ENCODE measurements at places on chromosomes 16 and 17.

DNA sequence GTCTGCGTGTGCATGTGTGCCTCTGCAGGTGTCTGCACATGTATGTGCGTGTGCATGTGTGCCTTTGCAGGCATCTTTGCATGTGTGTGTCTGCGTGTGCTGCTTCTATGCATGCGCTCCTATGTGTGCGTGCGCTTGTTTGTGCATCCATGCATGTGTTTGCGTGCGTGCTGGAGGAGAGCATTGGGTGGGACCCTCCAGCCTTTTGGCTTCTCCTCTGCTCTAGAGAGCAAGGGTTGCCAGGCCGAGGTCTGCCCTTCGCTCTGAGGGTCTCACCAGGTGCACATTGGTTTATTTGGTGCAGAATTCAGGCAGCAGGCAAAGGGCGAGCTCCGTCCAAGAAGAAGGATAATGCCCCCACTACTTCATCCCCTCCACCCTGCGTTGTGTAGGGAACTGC, 1.1 kb upstream of the RAB40B start:
- DNase-seq = no peak

DNA sequence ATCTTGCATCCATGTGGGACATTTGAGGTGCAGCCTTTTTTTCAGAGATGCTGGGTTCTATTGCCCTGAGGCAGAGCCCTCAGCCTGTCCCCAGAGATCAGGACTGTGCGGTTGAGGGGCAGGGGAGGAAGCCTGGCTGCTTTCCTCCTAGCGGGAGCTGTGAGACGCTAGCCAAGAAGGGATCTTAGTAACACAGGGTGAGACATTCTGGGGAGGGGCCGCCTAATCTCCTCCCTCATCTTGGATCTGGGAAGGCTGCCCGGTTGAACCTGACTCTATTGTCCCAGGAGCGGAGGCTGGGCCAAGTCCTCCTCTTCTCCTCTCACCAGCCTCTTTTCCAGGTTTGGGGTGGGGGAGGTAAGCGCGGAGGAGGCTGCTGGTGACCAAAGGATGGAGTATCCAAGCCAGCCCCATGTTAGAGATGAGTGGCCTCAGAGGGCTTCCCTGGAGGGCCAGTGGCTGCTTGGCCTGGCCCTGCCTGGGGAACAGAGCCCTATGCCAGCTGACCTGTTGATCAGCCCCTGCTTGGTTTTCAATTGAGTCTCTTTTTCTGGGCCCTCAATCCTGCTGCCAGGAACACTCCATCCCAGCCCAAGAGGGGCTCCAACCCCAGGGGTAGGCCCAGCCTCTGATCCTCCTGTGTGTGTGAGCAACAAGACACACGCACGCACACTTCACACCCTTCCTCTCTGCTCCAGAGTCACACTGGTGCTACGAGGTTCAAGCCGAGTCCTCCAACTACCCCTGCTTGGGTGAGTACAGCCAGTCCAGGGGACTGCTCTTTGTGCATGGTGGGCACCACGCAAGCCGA, 5.0 kb downstream of the CA4 start:
- DNase-seq = no peak

- DNase-seq = no peak
Measured at GRCh38 chr16:31577411-31577810, 49.7 kb downstream of the AHSP start.

DNA sequence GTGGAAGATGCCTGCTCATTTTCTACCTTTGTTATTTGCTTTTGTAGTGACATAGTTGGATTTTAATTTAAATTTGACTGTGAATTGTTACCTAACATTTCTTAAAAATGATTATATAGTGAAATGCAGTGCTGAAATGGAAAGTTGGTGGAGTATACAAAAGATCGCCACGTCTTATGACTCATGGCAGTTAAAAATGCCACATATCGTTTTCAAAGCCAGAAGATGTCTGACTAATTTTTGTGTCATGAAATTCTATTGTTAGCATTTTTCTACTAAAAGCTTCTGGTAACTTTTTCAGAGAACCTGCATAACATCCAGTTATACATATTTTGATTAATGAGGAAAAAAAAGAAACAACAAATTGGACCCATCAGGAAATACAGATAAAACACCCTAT, 20.6 kb downstream of the MAP2K4 start:
- no peak for DNase-seq

DNA sequence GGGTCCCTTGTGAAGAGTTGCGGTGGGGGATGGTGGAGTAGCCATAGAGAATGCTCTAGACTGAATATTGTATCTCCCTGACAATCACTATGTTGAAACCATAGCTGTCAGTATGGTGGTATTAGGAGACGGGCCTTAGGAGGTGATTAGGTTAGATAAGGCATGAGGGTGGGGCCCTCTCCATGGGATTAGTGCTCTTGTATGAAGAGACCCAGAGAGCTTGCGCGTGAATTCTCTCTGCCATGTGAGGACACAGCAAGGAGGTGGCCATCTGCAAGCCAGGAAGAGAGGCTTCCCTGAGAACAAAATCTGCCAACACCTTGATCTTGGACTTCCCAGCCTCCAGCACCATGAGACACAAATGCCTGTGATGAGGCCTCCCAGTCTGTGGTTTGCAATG, 34.5 kb upstream of the MGAT5B start:
- no peak for DNase-seq

DNA sequence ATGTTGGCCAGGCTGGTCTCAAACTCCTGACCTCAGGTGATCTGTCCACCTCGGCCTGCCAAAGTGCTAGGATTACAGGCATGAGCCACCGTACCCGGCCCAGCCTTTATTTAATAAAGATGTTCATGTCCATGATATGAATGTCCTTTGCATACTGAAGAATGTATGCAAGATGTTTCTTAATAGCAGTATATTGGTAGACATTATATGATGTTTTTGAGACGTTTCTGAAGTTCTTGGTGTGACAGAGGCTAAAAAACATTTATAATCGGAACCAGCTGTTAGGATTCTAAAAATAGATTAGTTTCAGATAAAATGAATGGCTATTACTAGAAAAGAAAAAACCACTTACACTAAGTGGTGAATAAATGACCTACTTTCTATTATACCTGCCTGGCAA, 11.8 kb downstream of the PDZD9 start:
- no peak for DNase-seq

- no peak for DNase-seq
Measured at GRCh38 chr17:13671771-13672170, 70.0 kb upstream of the HS3ST3A1 start.

DNA sequence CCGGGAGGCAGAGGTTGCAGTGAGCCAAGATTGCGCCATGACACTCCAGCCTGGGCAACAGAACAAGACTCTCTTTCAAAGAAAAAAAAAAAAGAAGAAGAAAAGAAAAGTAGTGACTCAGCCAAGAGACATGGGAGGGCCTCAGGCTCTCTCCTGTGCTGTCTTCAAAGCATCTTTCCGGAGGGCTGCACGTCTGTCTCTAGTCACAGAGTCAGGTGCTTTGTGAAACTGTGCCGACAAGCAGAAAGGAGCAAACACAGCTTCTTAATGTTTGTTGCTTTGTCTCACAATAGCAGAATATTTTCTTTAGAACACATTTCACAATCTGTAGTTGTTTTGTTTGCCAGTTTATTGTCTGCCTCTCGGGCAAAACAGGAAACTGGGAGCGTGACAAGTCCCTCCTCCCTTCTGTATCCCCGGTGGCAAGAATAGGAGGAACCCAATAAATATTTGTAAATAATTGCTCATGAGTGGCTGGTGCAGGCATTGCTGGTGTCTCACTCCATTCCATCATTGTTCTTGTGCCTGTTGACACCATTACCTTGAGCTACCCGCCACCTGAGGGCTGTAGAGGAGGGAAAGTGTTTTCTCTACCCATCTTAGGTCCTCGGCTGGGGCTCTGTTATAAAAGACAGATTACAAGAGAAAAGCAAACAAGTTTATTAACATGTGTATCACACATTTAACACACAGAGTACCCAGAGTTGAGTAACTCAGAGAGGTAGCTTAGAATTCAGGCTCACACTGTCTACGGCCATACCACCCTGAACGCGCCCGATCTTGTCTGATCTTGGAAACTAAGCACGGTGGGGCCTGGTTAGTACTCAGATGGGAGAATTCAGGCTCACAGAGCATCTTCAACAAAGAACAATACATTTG, 5.5 kb downstream of the GAST start:
- DNase-seq = no peak

- DNase-seq = no peak
Measured at GRCh38 chr17:54680410-54680809, 220.2 kb upstream of the TOM1L1 start.

DNA sequence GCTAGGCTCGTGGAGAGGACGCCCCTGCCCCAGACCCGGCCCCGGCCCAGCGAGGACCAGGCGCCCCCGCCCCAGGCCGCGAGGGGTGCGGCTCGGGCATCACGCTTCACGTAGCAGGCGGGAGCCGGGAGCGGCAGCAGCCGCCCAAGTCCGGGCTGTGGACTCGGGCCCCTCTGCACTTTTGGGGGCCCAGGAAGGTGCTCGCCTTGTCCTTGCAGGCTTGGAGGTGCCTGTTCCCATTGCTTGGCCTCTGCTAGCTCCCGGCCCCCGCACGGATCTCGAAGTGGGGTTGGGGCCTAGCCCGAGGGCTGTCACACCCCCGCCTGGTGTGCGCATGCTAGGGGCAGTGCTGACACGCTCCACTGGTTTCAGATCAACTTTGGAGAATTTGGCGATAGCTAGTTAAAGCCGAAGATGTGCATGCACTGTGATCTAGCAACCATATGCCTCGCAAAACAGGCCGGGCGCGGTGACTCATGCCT, 55.7 kb downstream of the WSB1 start:
- no peak for DNase-seq

DNA sequence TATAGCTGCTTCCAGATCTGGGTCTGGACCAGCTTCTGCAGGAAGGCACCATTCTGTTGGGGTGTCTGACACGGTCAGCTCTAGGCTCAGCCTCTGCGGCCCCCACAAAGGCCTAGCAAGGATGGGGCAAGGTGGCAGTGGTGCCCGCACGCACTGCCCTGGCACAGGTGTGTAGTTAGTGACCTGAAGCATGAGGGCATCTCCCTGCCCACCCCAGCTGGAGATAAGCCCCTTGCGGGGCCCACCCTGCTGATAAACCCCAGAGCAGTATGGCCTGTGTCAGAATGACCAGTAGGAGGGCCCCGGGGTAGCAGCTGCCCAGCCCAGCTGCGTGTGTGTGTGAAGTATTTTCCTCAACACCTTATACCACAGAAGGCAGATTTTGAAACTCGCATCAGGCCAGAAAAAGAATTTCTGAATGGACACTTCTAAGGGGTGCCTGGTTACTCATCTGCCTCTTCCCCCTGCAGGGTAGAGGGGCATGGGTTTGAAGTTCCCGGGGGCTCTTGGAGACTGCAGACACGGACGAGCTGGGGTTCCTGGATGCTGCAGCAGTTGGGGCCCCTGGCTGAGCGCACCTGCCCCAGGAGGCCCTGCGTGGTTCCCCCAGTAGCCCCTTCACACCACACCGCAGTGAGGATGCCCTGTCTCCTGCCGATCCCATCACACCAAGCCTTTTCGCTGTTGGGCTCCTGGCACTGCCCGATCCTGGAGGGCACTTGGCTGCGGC, 4.5 kb downstream of the ARHGDIA start:
- DNase-seq = no peak

DNA sequence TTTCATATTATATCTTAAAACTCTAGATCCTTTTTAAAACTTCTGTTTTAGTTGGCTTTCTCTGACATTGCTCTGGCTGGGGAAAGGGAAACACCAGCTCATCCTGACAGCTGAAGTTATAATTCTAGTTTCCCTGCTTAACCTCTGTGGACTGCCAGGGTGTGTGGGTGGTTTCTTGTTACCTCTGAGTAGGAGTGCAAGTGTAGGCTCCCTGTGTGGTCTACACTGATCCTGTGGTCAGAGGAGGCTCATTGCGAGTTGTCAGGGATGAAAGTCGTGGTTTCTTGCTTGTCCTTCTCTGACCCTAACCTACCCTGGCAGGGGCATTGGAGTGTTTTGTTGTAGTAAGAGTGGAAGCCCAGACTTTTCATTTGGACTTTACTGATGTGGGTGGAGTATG, 221.0 kb downstream of the UTP18 start:
- DNase-seq = no peak

- DNase-seq = no peak
Measured at GRCh38 chr16:24728891-24729242, 584 bp upstream of the TNRC6A start.

- DNase-seq = no peak
Measured at GRCh38 chr17:49516180-49516579, 21.1 kb downstream of the NGFR start.

- no peak for DNase-seq
Measured at GRCh38 chr17:49955157-49955556, 13.8 kb upstream of the DLX4 start.

GRCh38 chr16:75416904-75417565, 16.3 kb downstream of the CFDP1 start:
- DNase-seq = no peak

DNA sequence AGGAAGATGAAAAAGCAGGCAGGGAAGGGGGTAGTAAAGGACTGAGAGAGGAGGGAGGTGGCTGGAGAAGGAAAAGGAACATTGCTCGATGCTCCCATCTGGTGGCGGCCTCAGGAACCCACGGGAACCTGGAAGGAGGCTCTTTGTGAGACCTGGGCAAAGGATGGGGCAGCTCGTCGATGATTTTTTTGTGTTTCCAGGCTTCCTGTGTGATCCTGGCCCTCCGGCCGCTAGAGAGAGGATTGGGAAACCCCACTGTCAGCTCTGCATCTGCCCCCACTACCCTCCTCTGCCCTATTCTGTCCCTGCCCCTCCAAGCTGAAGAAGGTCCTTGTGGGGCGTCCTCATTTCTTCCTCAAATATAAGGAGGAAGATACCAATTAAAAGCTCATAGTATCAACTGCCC, 6.6 kb downstream of the WFIKKN2 start:
- DNase-seq = no peak

- DNase-seq = no peak
Measured at GRCh38 chr16:80511824-80512592, 28.8 kb upstream of the DYNLRB2 start.

GRCh38 chr16:88642881-88643643, 4.7 kb downstream of the IL17C start:
- no peak for DNase-seq

- no peak for DNase-seq
Measured at GRCh38 chr16:10517868-10518267, 62.5 kb downstream of the EMP2 start.

GRCh38 chr17:64679710-64680216, 17.7 kb upstream of the SMURF2 start:
- no peak for DNase-seq

GRCh38 chr16:29816694-29817441, 916 bp downstream of the PAGR1 start:
- peak; percentile 89 for DNase-seq

DNA sequence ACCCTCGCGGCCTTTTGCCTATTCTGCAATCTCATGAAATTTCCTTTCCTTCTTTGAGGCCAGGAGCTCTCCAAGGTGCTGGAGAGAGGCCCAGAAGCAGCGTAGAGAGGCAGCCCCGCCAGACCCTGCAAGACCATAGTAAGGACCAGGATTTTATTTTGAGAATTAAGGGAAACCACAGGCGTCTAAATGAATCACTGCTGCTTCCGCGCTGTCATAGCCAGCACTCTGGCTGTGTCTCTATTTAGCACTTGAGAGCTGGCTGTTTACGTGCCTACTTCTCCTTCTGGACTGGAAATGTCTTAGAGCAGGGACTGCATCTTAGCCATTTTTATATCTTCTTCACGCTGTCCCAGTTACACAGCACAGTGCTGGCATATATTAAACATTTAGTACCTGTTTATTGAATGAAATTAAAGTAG, 37.6 kb upstream of the PIRT start:
- DNase-seq = no peak

GRCh38 chr17:51079049-51079448, 41.6 kb downstream of the SPAG9 start:
- no peak for DNase-seq

- DNase-seq = no peak
Measured at GRCh38 chr17:55067697-55068439, 99.3 kb downstream of the STXBP4 start.

Data from vagina (tissue), 2 donors.